ENCODE measurements at places on chromosomes 7 and 10. TPM values are rescaled to one million over a fixed set of nuclear protein-coding genes. Genes with fewer than 3 reads are reported as not detected.

DNA sequence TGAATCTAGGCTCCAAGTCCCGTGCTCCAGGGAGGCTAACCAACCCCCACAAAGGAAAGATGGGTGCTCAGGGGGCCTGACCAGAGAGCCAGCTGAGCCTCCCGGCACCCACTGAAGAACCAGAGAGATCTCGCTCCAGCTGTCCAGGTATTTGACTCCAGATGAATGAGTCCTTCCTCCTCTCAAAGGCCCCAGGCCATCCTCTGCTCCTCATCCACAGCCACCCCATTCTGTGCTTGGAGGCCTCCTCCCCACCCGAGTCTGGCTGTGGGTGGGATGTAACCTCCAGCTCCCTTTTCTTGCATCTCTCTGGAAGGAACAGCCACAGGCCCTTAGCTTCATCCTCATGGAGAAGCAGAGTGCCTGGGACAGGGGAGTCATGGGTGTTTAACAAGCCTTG, 44.6 kb downstream of the VSTM4 start:
- no peak for DNase-seq

DNA sequence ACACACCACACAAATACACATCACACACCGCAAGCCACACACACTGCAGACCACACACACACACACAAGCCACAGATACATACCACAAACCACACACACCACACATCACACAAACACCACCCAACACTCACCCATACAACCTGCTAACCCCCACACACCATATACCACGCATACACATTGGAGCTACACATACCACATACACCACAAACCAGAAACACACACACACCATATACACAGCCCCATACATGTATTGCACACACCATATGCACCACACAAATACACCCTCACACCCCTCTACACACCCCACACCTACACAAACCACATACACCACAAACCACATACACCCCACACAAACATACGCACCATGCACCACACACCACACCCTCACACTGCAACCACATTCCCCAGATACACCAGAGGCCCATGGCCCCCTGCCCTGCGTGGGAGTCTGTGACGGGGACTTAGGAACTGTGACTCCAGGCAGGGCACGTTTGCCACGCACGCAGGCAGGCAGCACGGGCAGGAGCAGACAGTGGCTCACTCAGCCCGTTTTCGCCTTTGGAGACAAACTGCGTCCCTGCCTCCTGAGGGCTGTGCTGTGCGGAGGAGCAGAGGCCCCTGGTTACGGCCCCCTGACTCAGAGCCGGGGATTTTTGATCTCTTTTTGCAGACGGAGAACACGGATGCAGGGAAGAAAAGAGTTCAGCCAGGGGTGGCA, 52.6 kb downstream of the TMEM209 start:
- DNase-seq: no peak

DNA sequence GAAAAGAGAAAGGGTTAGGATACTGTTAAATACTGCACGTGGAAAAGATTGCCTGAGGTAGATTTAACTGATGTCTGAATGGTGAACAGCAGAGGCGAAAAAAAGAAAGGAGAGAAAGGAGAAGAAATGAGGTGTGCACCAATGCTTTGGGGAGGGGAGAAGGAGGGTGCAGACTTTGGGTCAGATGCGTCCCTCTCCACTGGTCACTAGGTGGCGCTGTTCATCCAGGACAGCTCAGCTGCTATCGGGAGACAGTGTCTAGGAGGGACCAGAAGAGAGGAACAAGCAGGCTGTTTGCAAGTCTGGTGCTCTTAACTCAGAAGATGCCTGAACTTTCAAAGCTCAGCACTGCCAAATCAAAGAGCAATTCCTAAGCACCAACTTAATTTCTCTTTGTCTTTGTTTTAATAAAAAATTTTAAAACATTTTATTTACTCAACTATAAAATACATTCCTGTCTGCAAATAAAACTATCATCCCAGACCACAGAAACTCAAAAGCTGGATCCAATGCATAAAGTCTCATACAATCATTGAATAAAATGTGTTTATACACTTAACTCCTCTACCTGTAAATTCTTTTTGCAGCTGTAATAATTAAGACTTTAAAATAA, 83.9 kb upstream of the PDLIM1 start:
- peak; percentile 85 for DNase-seq

ATRNL1 gene
- 4.9 TPM for total RNA-seq

GRCh38 chr7:90916319-90916718, 320.2 kb downstream of the CDK14 start:
- DNase-seq: no peak

All from H4 (cell line).